Psoas muscle (tissue), 8 donors: ENCODE measurements at places on chromosomes 4 and X. TPM values are rescaled to one million over a fixed set of nuclear protein-coding genes. Genes with fewer than 3 reads are reported as not detected.

The FAAH2 gene
- total RNA-seq: 0.32 TPM

The GPRASP1 gene
- 1.2 TPM for total RNA-seq

The CXCR3 gene
- total RNA-seq: not detected

The RPS6KA6 gene
- total RNA-seq: 0.83 TPM

The MAGEA4 gene
- not detected for total RNA-seq

The PAGE1 gene
- not detected for total RNA-seq

The SLITRK4 gene
- total RNA-seq: 12.9 TPM

The ELF4 gene
- 2.9 TPM for total RNA-seq

The SLITRK2 gene
- total RNA-seq: 0.09 TPM

The KCNIP4 gene
- total RNA-seq: not detected

The DCAF12L1 gene
- total RNA-seq: not detected

The RAB33A gene
- total RNA-seq: not detected

The PAPSS1 gene
- 7.7 TPM for total RNA-seq

The MAGEA8 gene
- not detected for total RNA-seq

The RBM10 gene
- total RNA-seq: 25.0 TPM

The PAGE2B gene
- total RNA-seq: not detected

The TRIM60 gene
- not detected for total RNA-seq

The PABPC1L2A gene
- not detected for total RNA-seq

The UGT2B7 gene
- total RNA-seq: not detected

The SHOX gene
- not detected for total RNA-seq

The TRPC3 gene
- total RNA-seq: 0.11 TPM

The BMP2K gene
- total RNA-seq: 19.1 TPM

- no peaks in the 10 kb centered on the region for H3K27me3 ChIP-seq
- H3K27ac ChIP-seq: no peak overlapping the region
- no peaks in the 10 kb centered on the region for H3K36me3 ChIP-seq
- no peaks in the 10 kb centered on the region for H3K4me1 ChIP-seq
These were observed 26.4 kb downstream of the ENPP6 start for GRCh38 chr4:184191267-184191666.

GRCh38 chr4:108881986-108882385, 119.1 kb upstream of the ETNPPL start:
- no peak for DNase-seq
- no peak overlapping the region for H3K27ac ChIP-seq
- no peaks in the 10 kb centered on the region for H3K4me1 ChIP-seq
- H3K27me3 ChIP-seq: no peaks in the 10 kb centered on the region
- H3K4me3 ChIP-seq: no peak overlapping the region
- no peaks in the 10 kb centered on the region for H3K36me3 ChIP-seq

- no peaks in the 10 kb centered on the region for H3K27me3 ChIP-seq
- DNase-seq: no peak
These were observed 7.7 kb downstream of the S100P start for GRCh38 chr4:6701371-6701770.

GRCh38 chrX:70208479-70208878, 26.0 kb upstream of the AWAT1 start:
- H3K4me3 ChIP-seq: no peak overlapping the region
- H3K27ac ChIP-seq: no peak overlapping the region
- no peaks in the 10 kb centered on the region for H3K4me1 ChIP-seq
- no peak for DNase-seq

GRCh38 chr4:74583089-74583700, 138.3 kb downstream of the AREG start:
- no peak overlapping the region for H3K4me3 ChIP-seq
- no peak for DNase-seq
- no peaks in the 10 kb centered on the region for H3K36me3 ChIP-seq
- H3K4me1 ChIP-seq: no peaks in the 10 kb centered on the region
- no peak overlapping the region for H3K27ac ChIP-seq

- no peak overlapping the region for H3K27ac ChIP-seq
- H3K4me3 ChIP-seq: no peak overlapping the region
- no peaks in the 10 kb centered on the region for H3K27me3 ChIP-seq
- H3K36me3 ChIP-seq: no peaks in the 10 kb centered on the region
- H3K4me1 ChIP-seq: no peaks in the 10 kb centered on the region
- DNase-seq: no peak
These were observed 316.7 kb upstream of the HTR2C start for GRCh38 chrX:114267142-114267541.

- H3K4me1 ChIP-seq: no peaks in the 10 kb centered on the region
- DNase-seq: no peak
- no peak overlapping the region for H3K27ac ChIP-seq
- no peaks in the 10 kb centered on the region for H3K27me3 ChIP-seq
These were observed 77.1 kb downstream of the DCLK2 start for GRCh38 chr4:150155391-150155790.

DNA sequence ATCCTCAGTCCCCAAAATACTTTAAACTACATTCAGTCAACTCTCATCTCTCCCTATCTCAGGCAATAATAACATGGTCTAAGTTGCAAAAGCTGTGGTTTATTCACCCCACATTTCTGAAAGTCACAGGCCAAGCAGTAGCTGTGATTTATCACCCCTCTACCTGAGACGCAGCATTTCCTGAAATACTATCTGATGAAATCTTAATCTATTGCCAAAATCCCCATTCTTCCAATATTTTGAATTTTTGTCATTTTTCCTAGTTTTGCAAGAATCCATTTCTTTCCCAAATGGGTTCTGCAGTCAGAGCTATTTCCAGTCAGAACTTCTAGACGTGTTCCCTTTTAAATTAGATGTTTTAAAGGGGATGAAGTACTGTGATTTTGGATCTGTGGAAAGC, 148.3 kb downstream of the BANK1 start:
- H3K27me3 ChIP-seq: no peaks in the 10 kb centered on the region
- H3K4me3 ChIP-seq: no peak overlapping the region
- H3K27ac ChIP-seq: no peak overlapping the region
- no peak for DNase-seq
- H3K36me3 ChIP-seq: no peaks in the 10 kb centered on the region

DNA sequence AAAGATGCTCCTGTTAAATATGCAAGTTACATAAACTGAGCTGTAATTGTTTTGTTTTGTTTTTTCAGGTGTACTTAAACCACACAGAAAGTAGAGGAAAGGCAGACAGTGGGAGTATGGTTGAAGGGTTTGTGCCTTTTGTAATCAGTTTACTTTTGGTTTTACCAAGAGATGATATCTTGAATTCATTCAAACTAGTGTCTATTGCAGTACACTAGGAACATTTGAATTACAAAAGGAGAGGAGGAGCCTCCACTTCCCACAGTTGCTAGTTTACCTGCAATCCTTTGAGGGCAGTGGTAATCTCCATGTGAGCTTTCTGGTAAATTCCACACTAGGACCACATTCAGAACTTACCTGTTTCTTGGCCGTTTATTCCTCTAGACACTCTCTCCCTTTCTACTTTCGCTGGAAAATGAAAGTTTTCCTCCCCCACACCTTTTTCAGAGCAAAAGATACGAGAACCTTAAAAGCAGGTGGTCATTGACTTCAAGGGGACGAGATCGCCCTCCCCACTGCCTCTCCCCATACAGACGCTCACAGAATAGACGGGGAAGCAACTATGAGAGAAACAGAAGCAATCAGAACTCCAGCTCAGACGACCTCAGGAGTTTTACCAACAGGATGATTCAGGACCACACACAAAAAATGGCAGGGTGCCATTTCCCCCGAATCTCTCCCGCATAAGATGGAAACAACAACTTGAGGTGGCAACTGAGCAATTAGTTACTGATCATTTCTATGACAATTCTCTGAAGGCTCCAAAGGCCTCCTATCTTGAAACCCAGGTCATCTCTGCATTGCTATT, 3.3 kb downstream of the RBM47 start:
- H3K27ac ChIP-seq: no peak overlapping the region
- H3K4me1 ChIP-seq: no peaks in the 10 kb centered on the region
- peaks cover 44% of the 10 kb centered on the region for H3K27me3 ChIP-seq
- H3K4me3 ChIP-seq: no peak overlapping the region
- no peaks in the 10 kb centered on the region for H3K36me3 ChIP-seq

- no peak overlapping the region for H3K27ac ChIP-seq
- H3K27me3 ChIP-seq: peaks cover 3% of the 10 kb centered on the region
- no peak for DNase-seq
- H3K36me3 ChIP-seq: no peaks in the 10 kb centered on the region
- no peak overlapping the region for H3K4me3 ChIP-seq
These were observed 31.2 kb upstream of the GYPA start for GRCh38 chr4:144171697-144172096.

- H3K27me3 ChIP-seq: no peaks in the 10 kb centered on the region
- DNase-seq: peak; percentile 76
- no peaks in the 10 kb centered on the region for H3K4me1 ChIP-seq
- H3K4me3 ChIP-seq: peak overlapping the region; percentile 28
- H3K27ac ChIP-seq: no peak overlapping the region
These were observed 21.0 kb upstream of the BCORL1 start for GRCh38 chrX:129961180-129962083.

DNA sequence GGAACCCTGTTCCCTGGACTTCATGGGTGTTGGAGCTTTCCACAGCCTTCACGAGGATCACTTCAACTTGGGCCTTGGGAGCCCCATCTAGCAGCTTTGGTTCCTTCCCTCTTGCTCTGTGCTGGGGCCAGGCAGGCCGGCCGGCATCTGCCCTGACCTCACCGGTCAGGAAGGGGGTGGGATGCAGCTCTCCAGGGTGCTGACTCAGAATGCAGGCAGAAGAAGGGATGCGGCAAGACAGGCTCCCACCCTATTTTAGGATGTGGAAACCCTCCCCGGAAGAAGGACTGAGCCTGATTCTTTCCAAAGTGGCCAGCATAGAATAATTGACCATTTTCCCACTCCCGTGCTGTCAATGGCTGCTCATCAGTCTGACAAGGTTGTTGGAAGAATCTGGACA, 47.1 kb downstream of the FHDC1 start:
- no peak overlapping the region for H3K27ac ChIP-seq
- no peaks in the 10 kb centered on the region for H3K36me3 ChIP-seq

- peak overlapping the region; percentile 28 for H3K4me3 ChIP-seq
- peaks cover 6% of the 10 kb centered on the region for H3K27me3 ChIP-seq
- peak; percentile 61 for DNase-seq
- no peaks in the 10 kb centered on the region for H3K36me3 ChIP-seq
- no peak overlapping the region for H3K27ac ChIP-seq
- peaks cover 12% of the 10 kb centered on the region for H3K4me1 ChIP-seq
These were observed 3.0 kb upstream of the CITED1 start for GRCh38 chrX:72308566-72309296.

GRCh38 chrX:148580016-148580415, 79.6 kb downstream of the AFF2 start:
- no peak overlapping the region for H3K27ac ChIP-seq
- no peaks in the 10 kb centered on the region for H3K4me1 ChIP-seq
- no peak overlapping the region for H3K4me3 ChIP-seq
- no peak for DNase-seq
- no peaks in the 10 kb centered on the region for H3K27me3 ChIP-seq
- no peaks in the 10 kb centered on the region for H3K36me3 ChIP-seq

- H3K36me3 ChIP-seq: no peaks in the 10 kb centered on the region
- H3K27me3 ChIP-seq: no peaks in the 10 kb centered on the region
- no peak for DNase-seq
These were observed 37.7 kb downstream of the NHS start for GRCh38 chrX:17412692-17413091.

DNA sequence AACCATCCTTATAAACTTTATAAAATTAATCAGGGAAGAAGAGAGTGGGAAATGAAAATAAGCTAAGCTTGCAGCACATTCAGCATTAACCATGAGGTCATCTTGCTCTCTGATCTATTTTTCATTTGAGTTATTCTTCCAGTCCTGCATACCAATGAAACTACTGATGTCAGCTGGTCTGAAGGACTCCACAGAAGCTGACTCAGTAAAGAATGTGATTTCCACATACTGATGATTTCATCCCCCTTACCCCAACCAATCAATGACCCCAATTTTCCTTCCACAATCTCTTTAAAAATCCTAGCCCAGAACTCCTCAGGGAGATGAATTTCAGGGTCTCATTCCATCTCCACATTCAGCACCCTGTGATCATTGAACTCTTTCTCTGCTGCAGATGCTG, 18.8 kb upstream of the DSPP start:
- H3K4me1 ChIP-seq: no peaks in the 10 kb centered on the region
- H3K27ac ChIP-seq: no peak overlapping the region
- DNase-seq: no peak
- H3K27me3 ChIP-seq: no peaks in the 10 kb centered on the region

- H3K36me3 ChIP-seq: no peaks in the 10 kb centered on the region
- H3K27me3 ChIP-seq: no peaks in the 10 kb centered on the region
- no peak overlapping the region for H3K4me3 ChIP-seq
- H3K27ac ChIP-seq: no peak overlapping the region
- no peak for DNase-seq
- H3K4me1 ChIP-seq: no peaks in the 10 kb centered on the region
These were observed 170.5 kb downstream of the AREG start for GRCh38 chr4:74615411-74615810.

DNA sequence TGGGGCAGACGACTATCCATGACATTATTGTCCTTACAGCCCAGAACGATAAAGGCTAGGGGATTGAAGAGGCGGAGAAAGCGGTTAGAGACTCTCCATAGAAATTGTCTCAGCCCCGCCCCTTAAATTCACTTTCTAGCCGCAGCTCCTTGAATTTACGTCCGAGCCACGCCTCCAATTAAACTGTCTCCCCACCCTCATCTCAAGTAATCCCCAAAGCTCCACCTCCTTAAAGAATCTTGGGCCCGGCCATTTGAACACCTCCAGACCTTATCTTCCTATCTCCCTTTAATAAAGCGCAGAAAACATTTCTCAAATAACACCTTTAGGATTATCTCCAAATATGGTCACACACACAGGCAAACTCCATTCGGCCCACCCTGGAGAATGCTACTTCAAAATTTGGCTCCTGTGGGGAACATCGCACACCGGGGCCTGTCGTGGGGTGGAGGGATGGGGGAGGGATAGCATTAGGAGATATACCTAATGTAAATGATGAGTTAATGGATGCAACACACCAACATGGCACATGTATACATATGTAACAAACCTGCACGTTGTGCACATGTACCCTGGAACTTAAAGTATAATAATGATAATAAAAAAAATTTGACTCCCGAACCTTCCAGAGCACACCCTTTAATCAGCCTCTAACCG, 7.2 kb upstream of the MAGIX start:
- peak overlapping the region; percentile 92 for H3K27ac ChIP-seq
- no peaks in the 10 kb centered on the region for H3K4me1 ChIP-seq
- H3K27me3 ChIP-seq: no peaks in the 10 kb centered on the region

- H3K4me3 ChIP-seq: no peak overlapping the region
- no peaks in the 10 kb centered on the region for H3K36me3 ChIP-seq
- H3K27me3 ChIP-seq: no peaks in the 10 kb centered on the region
- peak overlapping the region; percentile 21 for H3K27ac ChIP-seq
These were observed 39.9 kb downstream of the MTTP start for GRCh38 chr4:99614491-99614890.

GRCh38 chr4:183522821-183523220, 18.0 kb downstream of the ING2 start:
- H3K4me1 ChIP-seq: no peaks in the 10 kb centered on the region
- DNase-seq: no peak

- no peak overlapping the region for H3K4me3 ChIP-seq
- no peaks in the 10 kb centered on the region for H3K4me1 ChIP-seq
- H3K27me3 ChIP-seq: no peaks in the 10 kb centered on the region
- H3K36me3 ChIP-seq: no peaks in the 10 kb centered on the region
These were observed 114.0 kb upstream of the ENPEP start for GRCh38 chr4:110361921-110362320.

GRCh38 chr4:53490965-53491622, 100.2 kb downstream of the LNX1 start:
- DNase-seq: no peak
- no peaks in the 10 kb centered on the region for H3K27me3 ChIP-seq
- H3K27ac ChIP-seq: no peak overlapping the region
- H3K4me3 ChIP-seq: no peak overlapping the region
- H3K4me1 ChIP-seq: peaks cover 11% of the 10 kb centered on the region
- H3K36me3 ChIP-seq: no peaks in the 10 kb centered on the region

GRCh38 chrX:101368800-101369199, 17.2 kb downstream of the BTK start:
- H3K27me3 ChIP-seq: no peaks in the 10 kb centered on the region
- no peaks in the 10 kb centered on the region for H3K4me1 ChIP-seq
- H3K4me3 ChIP-seq: no peak overlapping the region
- no peaks in the 10 kb centered on the region for H3K36me3 ChIP-seq
